Mesenteric fat pad (tissue), 1 donor: ENCODE measurements at places on chromosomes 7 and 10.

DNA sequence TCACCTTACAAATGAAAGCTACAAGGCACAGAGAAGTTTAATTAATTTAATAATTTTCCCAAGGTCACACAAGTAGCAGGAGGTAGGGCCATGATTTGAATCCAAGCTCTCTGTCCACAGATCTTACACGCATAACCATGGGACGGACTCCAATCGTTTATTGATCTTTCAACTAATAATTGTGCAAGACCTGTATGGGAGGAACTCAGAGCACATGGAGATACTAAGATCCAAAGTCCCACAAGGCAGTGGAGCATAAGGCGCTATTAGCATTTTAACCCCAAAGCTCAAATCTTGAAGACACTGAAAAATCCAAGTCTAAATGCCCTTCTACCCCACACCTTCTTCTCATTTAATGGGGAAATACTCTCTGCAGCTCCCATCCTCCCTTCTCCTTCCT is 143.5 kb downstream of the FGFR2 start:
- DNase-seq = no peak

DNA sequence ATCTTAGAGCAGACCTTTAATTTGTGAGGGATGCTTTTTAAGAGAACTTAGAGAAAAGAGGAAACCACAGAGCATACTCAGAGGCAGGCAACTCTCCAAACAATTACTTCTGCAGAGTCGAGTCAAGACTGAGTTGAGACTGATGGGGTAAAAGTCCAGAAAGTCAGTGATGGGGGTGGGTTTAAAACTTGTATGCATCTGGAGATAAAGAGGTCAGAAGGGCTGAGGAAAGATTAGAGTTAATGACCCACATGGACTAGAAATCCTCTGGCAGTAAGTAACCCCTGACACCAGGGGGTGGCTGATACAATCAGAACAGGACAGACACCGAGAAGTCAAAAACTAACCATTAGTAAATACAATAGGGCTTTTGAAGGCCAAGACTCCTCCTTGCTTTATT is 42.4 kb upstream of the SEPTIN7 start:
- no peak for DNase-seq

- no peak for DNase-seq
Measured at GRCh38 chr7:131300572-131301466, 26.9 kb upstream of the MKLN1 start.

- DNase-seq = no peak
Measured at GRCh38 chr10:119441151-119441821, 101.2 kb downstream of the RGS10 start.

- DNase-seq = no peak
Measured at GRCh38 chr7:4944939-4945338, 14.0 kb downstream of the MMD2 start.

GRCh38 chr7:24834128-24834798 is 77.0 kb upstream of the GSDME start:
- DNase-seq = no peak

DNA sequence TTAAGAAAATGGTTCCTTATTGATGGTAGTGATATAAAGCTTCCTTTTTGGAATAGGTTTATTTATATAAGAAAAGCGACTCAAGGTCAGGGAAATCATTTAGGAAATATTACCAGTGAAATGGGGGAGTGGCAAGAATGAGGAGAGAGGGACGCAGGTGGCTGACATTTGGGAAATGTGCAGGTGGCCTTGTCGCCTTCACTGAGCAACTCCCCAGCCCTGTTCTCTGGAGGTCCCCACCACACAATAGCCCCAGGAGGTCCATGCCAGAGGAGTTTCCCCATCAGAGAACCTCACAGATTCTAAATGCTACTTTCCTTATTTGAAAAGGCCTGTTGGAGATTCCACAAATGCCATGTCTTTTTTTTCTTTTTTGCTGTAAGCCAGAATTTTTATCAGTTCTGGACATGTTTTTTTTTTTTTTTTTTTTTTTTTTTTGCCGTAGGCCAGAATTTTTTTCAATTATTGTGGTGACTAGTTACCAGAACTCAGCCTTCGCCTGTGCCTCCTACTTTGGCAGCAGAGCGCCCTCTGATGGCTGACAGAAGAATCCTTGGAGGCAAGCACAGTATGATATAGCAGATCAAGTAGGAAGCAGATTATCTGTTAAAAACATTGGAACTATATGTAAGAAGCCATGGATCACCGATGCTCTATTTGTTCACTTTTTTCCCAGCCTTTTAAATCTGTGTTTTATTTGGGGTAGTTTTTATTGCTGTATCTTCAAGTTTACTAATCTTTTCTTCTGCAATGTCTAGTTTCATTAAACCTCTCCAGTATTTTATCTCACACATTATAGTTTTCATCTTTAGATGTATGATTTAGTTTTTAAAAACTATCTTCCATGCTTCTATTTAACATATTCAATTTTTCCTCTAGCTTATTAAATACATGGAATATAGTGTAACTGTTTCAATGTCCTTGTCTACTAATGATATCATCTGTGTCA is 18.6 kb downstream of the OPALIN start:
- no peak for DNase-seq

DNA sequence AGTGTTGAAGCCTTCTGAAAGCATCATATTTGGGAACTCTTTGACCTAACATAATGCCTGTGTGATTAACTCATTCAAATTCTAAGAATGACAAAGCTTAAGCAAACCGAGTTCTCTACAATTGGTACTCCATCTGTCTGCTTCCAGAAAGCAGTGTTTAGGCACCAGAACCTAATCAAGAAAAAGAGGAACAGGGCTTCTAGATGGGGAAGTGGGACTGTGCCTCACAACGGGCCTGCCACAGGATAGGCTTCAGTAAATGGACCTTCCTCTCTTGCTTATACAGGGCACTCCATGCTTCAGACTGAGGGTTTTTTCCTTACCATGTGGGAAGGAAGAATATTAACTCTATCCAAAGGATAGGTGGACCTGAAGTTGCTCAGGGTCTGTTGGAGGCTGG is 808.1 kb downstream of the XPNPEP1 start:
- DNase-seq = no peak

- DNase-seq = no peak
Measured at GRCh38 chr10:101047961-101048892, 13.6 kb upstream of the KAZALD1 start.

GRCh38 chr10:22335173-22335933 is 9.9 kb upstream of the SPAG6 start:
- no peak for DNase-seq

DNA sequence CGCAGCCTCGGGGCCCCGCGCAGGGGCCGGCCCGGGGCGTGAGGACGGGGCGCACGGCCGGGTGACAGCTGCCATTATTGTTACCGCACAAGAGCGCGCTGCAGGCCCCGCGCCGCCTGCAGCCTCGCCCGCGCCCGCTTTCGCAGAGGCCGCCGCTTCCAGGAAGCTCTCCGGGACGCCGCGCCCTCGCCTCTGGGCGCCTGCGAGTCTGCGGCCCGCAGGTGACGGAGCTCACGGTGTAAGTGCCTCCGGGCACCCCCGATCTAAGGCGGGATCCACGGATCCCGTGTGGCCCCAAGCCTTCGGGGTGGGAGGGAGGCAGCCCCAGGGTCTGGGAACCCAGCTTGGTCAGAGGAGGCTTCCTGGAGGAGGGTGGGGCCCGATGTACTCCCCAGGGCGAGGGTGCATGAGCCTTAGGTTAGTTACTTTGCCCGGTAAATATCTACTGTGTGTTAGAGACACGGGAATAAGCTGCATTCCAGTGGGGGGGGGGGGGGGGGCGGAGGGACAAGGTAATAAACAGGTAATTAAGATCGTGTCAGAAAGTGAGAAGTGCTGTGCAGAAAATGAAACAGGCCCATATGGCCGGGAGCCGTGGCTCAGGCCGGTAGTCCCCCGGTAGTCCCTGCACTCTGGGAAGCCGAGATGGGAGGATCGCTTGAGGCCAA is 638 bp downstream of the IQCE start:
- DNase-seq = no peak

GRCh38 chr7:130231792-130232191 is 24.1 kb downstream of the SSMEM1 start:
- DNase-seq = no peak

GRCh38 chr10:5896208-5897052 is 6.4 kb downstream of the FBH1 start:
- DNase-seq = no peak

DNA sequence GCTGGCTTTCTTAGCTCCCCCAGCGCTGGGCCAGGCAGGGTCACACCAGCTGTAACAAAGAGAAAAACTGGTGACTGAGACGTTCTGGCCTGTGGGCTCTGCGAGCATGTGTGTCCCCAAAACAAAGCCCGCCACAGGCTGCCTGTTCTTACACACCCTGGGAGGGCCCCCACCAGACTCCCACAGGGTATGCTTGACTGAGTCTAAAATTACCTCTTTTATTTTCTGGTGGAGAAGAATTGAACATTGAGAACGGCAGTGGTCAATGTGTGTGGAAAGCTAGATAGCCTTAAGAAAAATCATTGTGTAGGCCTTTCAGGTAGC is 808 bp downstream of the C10orf71 start:
- no peak for DNase-seq

DNA sequence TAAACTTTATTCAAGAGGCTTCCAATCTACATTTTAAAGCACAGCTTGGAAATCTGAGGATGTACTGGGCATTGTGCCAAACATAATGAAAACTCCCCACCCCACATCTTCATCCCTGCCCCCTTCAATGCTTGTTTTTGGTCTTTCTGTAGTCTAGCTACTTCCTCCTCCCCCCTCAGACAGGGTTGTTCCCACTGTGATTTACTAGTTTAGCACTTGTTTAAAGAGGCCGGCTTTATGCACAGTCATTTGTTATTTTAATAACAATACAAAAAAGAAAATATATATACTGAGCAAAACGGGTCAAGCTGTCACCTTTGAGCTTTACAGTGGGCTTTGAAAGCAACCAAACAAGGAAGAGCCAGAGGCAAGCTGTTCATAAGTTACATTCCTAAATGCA is 132.6 kb downstream of the CHRM2 start:
- no peak for DNase-seq

GRCh38 chr10:30036341-30036740 is 23.0 kb downstream of the JCAD start:
- DNase-seq = peak; percentile 53

GRCh38 chr7:115068220-115068619 is 146.3 kb downstream of the MDFIC start:
- no peak for DNase-seq

DNA sequence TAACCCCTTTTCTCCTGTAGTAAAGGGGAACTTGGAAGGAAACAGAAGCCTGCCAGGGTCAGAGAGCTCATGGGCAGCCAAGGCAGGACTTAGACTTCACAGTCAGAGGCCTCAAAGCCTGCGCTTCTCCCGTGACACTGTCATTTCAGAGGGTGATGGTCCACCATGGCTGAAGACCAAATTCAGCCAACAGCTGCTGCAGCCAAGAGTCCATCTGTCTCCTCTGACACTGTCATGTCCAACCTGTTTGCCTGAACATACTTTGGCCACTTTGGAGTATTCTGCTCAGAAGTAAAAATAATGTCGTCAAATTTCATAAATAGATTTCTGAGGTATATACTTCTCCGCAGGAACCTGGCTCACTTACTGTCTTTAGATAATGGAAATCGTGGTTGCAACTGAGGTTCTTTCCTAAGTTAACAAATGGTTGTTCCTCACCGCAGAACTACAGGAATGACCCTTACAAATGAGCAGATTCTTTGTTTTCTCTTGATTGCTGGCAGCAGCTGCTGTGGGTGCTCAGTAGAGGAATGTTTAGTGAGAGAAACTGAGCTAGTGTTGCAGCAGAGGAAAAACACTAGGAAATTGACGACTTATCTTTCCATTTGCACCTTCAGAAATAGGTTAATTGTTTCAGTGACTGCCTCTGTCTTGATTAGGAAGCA is 626.5 kb downstream of the SDK1 start:
- DNase-seq = no peak

GRCh38 chr7:28483112-28483511 is 70.8 kb downstream of the CREB5 start:
- no peak for DNase-seq

DNA sequence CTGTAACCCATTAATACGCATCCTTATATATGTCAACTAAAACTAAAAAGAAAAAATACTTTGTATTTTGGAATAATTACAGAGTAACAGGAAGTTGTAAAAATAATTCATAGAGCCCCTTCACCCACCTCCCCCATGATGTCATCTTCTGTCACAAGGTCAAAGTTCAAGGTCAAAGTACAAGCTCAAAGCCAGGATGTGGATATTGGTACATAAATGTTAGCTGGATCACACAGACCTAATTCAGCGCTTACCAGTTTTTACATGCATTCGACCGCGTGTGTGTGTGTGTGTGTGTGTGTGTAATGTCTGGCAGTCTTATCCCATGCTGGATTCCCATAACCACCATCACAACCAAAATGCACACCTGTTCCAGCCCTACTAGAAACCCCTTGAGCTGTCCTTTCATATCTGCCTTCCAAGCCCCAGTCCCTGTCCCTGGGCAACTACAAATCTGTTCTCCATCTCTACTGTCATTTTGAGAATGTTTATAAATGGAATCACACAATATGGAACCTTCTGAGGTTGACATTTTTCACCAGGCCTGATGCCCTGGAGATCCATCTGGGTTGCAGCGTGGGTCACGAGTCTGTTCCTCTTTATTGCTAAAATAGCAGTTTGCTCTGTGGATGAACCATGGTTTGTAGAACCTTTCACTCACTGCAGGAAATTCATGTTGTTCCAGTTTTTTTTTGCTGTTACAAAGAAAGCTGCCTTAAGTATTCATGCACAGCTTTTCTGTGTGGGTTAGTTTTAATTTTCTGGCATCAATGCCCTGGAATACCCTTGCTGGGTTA is 153.6 kb upstream of the PITRM1 start:
- no peak for DNase-seq

DNA sequence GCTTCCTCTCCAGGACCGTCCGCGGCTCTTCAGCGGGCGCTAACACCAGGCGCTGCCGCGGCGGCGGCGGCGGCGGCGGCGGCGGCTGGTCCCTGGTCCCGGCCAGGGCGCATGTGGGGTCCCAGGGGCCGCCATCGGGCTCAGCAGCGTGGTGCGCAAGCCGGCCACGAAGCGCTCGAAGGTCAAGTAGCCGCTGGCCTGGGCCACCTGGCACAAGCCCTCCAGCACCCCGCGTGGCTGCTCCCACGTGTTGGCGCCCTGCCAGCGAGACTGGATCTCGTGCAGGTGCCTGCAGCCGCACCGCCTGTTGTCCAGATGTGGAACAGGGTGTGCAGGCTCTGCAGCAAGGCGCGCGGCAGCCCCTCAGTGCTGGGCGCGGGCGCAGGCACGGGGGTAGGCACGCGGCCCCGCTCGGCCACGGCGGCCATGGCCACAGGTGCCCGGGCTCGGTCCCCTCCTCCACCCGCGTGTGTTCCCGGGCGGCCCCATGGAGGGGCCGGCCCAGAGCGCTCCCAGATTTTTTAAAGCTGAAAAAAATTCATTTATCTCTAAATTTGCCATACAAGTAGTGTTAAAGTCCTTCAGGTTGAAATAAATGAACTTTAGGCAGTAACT is 884.2 kb upstream of the ZNF722 start:
- DNase-seq = peak; percentile 75

DNA sequence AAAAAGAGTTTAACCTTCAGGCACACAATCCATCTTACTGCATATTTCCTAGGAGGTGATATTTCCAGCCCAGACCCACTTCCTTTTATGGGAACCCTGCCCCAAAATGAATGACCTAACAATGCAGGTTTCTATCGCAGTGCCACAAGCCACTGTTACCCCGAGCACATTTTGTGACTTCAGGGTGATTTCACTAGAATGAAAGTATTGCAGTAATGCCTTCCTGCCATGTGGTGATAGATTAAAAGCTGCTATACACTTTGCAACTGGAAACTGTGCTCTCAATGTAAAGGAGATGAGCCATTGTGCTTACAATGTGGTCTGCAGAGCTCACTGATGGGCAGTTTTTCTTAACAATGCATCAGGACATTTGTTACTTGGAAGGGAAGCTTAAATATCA is 90.5 kb upstream of the RSU1 start:
- DNase-seq = no peak

- DNase-seq = no peak
Measured at GRCh38 chr10:19782430-19783089, 33.7 kb upstream of the PLXDC2 start.
